ENCODE measurements at places on chromosomes 3 and 15.

DNA sequence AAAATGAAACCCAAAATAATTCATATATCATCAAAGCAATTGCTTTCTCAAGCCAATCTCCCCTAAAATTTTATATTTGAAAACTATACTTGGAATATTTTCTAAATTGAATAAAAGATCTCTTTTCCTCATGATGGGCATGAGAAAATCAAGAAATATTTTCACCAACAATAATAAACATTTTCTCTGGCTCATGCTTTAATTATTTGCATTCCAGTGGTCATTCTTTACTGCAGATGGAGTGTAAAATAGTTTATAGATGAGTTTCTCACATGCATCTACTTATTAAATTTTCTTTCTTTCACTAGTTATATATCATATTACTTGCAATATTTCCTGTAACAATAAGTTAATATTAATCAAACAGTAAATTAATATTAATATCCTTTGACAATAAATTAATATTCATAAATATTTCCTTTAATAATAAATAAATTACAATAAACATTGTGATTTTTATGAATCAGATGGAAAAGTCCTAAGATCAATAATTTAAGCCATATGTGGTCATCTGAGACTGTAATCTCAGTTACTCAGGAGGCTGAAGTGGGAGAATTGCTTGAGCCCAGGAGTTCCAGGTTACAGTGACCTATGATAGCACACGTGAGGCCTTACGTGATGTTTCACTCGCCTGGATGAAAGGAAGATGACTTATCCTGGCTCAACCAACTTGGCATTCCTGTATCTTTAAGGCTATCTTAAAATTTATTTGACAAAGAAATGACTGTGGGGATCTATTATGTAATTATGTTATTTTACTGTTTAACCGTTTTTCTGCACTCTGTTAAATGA, 958.8 kb downstream of the ZPLD1 start:
- DNase-seq, result no peak

DNA sequence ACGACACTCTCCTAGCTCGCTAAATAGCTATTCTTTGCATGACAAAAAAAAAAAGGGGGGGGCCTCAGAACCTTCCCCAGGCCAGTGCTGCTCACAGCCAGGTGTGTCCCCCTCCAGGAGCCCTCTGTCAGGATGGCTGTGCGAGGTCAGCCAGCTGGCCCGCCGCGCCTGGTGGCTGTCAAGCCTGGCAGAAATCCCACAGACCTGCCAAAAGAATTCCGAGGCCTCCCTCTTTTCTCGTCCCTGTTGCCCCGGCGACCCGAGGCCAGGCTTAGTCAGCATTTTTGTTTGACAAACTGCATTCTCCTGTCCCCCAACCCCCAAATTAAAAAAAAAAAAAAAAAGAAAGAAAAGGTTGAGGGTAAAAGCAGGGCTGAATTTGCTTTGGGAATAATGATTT, 61.9 kb downstream of the TM4SF4 start:
- no peak for DNase-seq

DNA sequence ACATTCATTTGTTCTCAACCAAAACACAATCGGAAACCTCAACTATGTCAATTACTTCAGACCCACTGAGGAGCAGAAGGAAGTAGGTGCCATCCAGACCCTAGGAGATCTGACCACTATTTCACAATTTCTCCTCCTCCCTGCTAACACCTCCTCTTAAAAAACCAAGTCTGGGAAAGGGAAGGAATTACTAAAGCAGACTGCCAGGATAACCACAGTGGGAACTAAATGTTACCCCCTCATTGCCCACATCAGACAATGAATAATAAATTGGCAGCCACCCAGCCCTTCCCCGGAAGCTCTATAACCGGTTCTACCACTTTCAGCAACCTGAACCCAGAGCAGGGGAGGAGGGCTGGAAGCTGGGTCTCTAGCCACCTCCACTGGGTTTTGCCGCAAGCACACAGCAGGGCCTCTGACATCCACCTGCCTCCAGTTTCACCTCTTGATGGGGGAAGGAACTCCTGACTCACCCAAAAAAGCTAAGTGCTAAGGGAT, 17.6 kb downstream of the C15orf62 start:
- DNase-seq, result no peak

DNA sequence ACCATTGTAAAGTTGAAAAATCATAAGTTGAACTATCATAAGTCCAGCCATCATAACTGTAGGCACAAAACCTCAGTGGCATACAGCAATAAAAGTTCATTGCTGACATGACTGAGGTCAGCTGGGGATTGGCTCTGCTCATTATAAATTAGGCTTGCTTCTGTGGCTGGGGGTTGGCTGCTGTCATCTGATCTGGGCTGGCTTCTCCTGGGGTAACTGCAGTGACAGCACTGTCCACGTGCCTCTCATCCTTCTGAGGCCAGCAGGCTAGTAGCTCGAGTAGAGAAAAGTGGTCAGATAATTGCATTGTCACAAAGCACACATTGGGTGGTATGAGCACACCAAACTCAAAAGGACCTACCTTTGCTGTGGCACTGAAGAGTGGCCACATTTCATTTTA, 31.3 kb downstream of the CMTM7 start:
- no peak for DNase-seq

- DNase-seq, result no peak
Measured at GRCh38 chr3:195080125-195080524, 190.8 kb downstream of the XXYLT1 start.

DNA sequence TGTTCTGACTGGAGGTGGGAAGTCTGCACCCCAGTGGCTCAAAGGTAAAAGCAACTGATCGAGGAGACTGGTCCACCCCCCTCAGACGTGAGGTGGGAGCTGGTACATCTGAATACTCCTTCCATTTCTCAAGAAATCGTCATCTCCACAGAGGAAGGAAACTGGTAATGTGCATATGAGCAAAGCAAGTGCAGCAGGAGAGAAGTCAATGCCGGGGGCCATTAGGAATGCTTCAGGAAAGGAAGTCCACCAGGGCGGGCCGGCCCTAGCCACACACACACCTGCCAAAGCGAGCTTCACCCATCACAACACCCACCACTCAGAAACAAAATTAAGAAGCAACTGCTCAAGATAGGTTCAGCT, 8.5 kb downstream of the TBC1D2B start:
- no peak for DNase-seq

- no peak for DNase-seq
Measured at GRCh38 chr3:140568842-140569520, 108.9 kb upstream of the TRIM42 start.

DNA sequence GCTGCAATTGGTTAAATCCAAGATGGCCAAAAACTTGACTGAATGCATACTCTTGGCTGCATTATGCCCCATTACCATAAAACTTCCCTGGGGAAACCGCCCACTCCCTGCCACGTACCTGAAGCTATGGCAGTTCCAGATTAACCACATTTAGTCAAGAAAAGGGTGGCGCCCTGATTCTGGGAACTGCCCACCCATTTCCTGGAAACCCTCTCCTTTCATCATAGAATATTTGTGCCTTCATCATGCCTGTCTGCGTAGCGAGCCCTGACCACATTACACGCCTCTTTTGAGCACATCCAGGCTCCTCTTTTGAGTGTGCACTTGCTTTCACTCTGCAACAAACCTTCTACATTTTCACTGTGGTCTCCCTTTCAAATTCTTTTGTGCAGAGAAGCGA, 5.2 kb downstream of the LINS1 start:
- no peak for DNase-seq

DNA sequence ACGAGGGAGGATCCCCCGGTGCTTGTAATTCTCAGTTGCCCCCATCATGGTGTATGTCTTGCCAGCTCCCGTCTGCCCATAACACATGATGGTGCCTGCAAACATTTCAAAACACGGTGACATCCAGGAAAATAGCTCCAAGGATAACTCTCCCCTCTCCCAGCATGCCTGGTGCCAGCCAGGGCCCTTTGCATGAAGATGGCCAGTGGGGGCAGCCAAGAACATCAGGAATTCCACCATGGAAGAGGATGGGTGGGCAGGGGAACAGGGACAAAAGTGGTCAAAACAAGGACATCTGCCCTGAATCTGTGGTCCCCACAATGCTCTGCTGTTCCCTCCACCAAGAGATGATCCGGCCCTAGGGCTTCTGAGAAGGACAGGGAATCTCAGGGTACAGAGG, 9.0 kb downstream of the KIF9 start:
- DNase-seq, result no peak

GRCh38 chr3:48897460-48898376, 964 bp downstream of the SLC25A20 start:
- DNase-seq, result no peak

- no peak for DNase-seq
Measured at GRCh38 chr3:122681284-122681973, 790 bp downstream of the PARP14 start.

DNA sequence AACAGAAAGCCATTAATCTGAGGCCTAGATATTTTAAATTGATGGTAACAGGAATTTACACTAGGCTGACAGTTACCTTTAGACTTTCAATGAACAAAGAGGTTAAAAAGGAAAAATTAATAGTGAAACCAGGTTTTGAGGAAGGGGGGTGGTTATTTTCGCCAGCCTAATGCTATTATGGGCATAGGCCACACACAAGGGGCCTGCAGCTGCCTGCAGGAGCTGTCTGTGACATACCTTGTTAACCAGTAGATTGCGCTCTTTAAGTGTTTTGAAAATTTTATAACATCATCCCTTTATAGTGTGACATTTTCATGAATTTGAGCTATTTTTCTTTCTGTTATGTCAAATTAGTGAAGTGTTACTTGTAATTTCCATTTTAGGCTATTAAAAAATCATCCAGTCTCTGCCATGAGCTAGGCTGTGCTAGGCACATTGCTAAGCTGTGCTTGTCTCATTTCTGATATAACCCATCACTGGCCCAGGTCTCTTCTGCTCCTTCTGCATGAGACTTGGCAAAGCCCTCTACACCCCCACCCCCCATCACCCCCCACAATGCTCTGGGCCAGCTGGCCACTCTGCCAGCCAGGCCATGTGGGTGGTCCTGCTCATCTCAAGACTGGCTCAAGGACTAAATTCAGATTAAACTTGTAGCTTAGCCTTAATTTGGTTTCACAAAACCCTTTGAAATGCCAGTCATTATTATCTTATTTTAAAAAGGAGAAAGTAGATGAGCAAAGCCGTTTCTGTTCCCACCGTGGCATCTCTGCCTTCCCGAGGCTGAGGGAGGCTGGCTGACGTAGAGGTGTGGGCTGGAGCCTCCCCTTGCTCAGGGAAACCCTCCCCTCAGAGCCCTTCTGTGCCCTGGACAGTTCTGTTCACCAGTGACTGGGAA, 48.4 kb upstream of the SEC22A start:
- DNase-seq, result no peak

DNA sequence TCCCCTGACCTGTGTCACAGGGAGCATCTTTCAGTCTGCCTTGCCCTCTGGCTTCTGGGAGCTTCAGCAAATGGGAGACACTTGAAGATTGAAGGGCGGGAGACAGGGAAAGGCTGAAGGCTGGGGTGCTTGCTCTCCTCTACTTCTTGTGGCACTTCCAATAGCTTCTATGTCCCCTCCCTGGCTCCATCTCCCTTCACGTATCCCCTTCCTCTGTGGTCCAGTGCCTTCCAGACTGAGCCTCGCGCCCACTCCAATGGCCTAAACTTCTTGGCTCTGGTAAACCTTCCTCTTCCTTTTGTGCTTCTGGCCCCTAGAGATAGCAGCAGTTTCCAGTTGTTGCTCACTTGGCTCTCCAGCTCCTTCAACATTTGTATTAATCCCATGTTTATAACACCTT, 69.8 kb upstream of the TOPAZ1 start:
- no peak for DNase-seq

DNA sequence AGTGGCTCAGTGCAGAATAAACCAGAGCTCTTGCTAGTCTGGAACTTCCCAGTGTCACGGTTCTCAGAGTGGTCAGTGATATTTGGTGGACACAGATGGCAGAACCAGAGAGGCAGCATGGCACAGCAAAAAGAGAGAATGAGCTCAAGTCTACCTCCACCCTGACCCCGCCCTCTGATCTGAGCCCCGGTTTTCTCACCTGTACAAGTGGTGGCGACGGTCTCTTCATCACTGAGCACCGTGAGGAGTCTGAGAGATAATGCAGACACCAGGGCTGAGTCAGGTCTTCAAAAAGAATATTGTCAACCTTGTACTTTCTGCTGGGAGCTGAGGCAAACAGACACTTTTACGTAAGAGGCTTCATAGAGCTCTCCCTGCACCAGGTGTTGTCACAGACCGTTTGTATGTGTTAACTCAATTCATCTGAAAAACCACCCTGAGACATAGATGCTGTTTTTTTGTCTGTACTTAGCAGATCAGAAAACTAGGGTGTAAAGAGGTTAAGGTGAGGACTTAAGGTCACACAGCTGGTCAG, 13.2 kb downstream of the FGD5 start:
- no peak for DNase-seq

GRCh38 chr3:159200176-159200575, 398.3 kb downstream of the MFSD1 start:
- peak; percentile 44 for DNase-seq

GRCh38 chr15:94579286-94579685, 347.9 kb downstream of the MCTP2 start:
- DNase-seq, result no peak

DNA sequence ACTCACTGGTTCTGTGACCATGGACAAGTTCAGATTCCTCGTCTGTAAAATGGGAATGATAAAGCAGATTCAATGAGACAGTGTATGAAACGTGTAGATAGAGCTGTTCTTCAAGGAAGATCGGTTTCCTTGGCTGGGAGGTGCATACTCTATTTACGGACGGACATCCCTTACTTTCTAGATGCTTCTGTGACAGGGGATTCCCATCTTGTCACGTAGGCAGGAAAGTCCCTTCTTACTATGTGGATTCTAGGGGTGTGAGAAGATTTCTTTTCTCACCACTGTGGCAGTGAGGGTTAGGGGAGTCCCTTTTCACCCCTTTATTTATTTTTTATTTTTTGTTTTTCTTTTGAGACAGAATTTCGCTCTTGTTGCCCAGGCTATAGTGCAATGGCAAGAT, 180.9 kb upstream of the TBL1XR1 start:
- DNase-seq, result no peak

DNA sequence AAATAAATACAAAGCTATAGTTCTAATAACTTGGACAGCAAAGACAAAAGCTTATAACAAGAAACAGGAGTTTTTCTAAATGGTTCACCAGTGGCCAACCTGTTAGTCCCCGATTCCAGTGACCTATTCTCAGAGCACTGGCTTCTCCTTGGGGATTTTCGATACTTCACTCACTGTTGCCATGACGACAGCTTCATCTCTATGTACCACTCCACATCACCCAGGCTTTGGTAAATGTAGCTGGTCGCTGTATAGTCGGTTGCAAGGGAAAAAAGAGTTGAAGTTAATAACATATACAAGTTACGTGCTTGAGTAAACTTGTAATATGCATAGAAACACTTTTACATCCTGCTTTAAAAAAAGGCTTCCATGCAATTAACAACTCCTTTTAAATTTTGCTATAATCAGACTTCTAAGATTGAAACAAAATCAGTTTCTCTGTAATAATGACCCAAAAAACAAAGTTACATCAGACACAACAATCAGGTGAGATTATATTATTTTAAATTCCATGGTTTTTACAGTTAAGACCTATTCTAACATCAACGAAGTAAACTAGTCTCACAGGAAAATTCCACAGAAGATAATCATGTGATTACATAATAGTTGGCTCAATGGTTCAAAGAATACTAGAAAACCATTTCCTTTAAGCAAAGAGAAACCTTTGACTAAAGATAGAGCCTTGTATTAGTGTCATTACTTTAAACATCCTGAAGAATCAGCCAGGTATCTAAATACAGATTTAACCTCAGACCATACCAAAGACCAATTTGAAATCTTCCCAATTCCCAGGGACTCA, 2.9 kb downstream of the CCNL1 start:
- no peak for DNase-seq

All from AG04449 (cell line).